IMR-90 (cell line): ENCODE measurements at places on chromosomes 5 and 9. TPM values are rescaled to one million over a fixed set of nuclear protein-coding genes. Genes with fewer than 3 reads are reported as not detected.

DNA sequence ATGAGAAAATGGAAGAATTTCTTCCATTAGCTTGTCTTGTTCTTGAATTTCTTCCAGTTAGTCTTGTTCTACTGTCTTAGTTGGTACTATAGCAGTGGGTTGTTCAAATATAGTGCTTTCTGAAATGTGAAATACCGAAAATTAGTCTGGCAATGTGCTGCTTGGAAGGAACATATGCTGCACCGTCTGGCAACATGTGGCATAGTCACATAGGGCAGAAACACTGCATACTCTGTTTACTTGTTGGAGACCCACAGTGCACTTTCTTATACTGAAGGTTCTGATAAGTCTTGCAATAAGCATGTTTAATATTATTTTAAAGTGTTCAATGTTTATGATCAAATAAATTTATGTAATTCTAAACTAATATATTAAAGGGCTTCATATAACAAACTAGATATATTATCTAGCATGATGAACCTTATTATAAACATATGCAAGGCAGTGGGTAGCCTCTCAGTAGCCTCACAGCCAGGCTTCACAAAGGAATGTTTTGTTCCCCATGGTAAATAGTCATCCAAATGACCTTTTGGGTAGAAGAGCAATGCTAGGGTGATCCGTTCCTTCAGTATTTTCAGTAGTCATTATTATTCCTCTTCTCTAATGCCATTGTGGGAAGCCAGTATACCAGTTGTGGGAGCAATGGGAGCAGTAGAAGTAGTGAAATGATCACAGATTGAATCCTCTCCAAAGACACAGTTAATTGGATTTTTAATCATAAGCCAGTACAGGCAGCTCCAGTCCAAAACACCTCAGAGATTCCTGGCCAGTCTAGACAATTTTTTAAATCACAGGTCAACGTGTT lies 1106.7 kb downstream of the DTWD2 start:
- H3K27me3 ChIP-seq = no peaks in the 10 kb centered on the region
- H3K4me1 ChIP-seq = no peaks in the 10 kb centered on the region
- H3K4me3 ChIP-seq = no peak overlapping the region
- no peak for DNase-seq
- no peaks in the 10 kb centered on the region for H3K36me3 ChIP-seq

Gene ATOX1
- total RNA-seq = 56.3 and 76.7 TPM in 2 replicates

GRCh38 chr5:78899922-78900362 lies 85.2 kb downstream of the ARSB start:
- H3K36me3 ChIP-seq = no peaks in the 10 kb centered on the region
- peaks cover 9% of the 10 kb centered on the region for H3K4me1 ChIP-seq
- H3K27ac ChIP-seq = no peak overlapping the region
- no peaks in the 10 kb centered on the region for H3K27me3 ChIP-seq
- DNase-seq = peak; percentile 67

- H3K27ac ChIP-seq = no peak overlapping the region
- peaks cover 12% of the 10 kb centered on the region for H3K36me3 ChIP-seq
- no peak for DNase-seq
- peaks cover 2% of the 10 kb centered on the region; the same call in 1 of the 2 replicates for H3K4me1 ChIP-seq
These were observed 40.4 kb downstream of the FER start for GRCh38 chr5:108788142-108788541.

Gene GRXCR2
- not detected in 2 replicates for total RNA-seq

GRCh38 chr5:16931334-16932110 lies 4.6 kb downstream of the MYO10 start:
- no peak overlapping the region for H3K27ac ChIP-seq
- H3K27me3 ChIP-seq = no peaks in the 10 kb centered on the region
- no peak for DNase-seq
- H3K4me1 ChIP-seq = peaks cover 15% of the 10 kb centered on the region
- H3K36me3 ChIP-seq = peaks cover 2% of the 10 kb centered on the region; the same call in 1 of the 2 replicates

- H3K4me1 ChIP-seq = peaks cover 3% of the 10 kb centered on the region
- H3K4me3 ChIP-seq = no peak overlapping the region
- no peak for DNase-seq
- no peaks in the 10 kb centered on the region for H3K27me3 ChIP-seq
These were observed 195.0 kb downstream of the ADAMTSL1 start for GRCh38 chr9:18668944-18669343.

Gene BAAT
- under 0.01 TPM in 1 of 2 replicates, not detected in the other for total RNA-seq

Gene C1QTNF2
- 0.72 and 0.83 TPM in 2 replicates for total RNA-seq

DNA sequence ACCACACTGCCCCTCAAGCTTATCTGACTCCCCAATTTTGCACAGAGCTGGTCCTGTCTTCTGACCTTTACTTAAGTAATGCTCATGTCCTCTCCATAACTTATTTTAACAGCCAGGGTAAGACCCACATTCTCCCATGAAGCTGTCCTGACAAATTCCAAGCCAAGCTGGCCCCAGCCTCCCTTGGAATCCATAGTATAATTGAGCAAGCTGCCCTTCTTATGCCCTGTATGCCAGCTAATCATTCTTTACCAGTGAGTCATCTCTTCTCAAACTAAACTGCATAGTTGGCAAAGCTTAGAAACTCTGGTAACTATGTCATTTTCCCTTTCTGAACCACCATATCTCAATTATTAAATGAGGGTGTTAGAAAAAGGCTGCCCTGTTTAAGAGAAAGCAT lies 92.4 kb downstream of the NFIB start:
- H3K36me3 ChIP-seq = no peaks in the 10 kb centered on the region
- peaks cover 7% of the 10 kb centered on the region for H3K4me1 ChIP-seq
- no peak overlapping the region for H3K4me3 ChIP-seq
- peaks cover 2% of the 10 kb centered on the region; the same call in 1 of the 2 replicates for H3K27me3 ChIP-seq
